ENCODE measurements at places on chromosomes 12 and 14.

- no peak overlapping the region for H3K4me3 ChIP-seq
- H3K4me1 ChIP-seq, result peaks cover 8% of the 10 kb centered on the region
- DNase-seq, result no peak
- no peaks in the 10 kb centered on the region for H3K27me3 ChIP-seq
Observed at GRCh38 chr14:71289536-71289935, 382.3 kb downstream of the PCNX1 start.

GRCh38 chr12:15165012-15165659 lies 56.1 kb downstream of the RERG start:
- H3K36me3 ChIP-seq, result no peaks in the 10 kb centered on the region
- H3K4me3 ChIP-seq, result no peak overlapping the region
- no peak for DNase-seq

GRCh38 chr12:113184098-113184899 lies 979 bp downstream of the DDX54 start:
- H3K36me3 ChIP-seq, result peaks cover 36% of the 10 kb centered on the region
- H3K4me3 ChIP-seq, result peak overlapping the region; percentile 88
- H3K27ac ChIP-seq, result peak overlapping the region; percentile 76
- DNase-seq, result no peak
- peaks cover 14% of the 10 kb centered on the region for H3K4me1 ChIP-seq

- no peak overlapping the region for H3K4me3 ChIP-seq
- peak; percentile 13 for DNase-seq
- no peaks in the 10 kb centered on the region for H3K4me1 ChIP-seq
- no peaks in the 10 kb centered on the region for H3K27me3 ChIP-seq
- no peaks in the 10 kb centered on the region for H3K36me3 ChIP-seq
- H3K27ac ChIP-seq, result no peak overlapping the region
Observed at GRCh38 chr14:80356413-80356812, 145.1 kb upstream of the DIO2 start.

DNA sequence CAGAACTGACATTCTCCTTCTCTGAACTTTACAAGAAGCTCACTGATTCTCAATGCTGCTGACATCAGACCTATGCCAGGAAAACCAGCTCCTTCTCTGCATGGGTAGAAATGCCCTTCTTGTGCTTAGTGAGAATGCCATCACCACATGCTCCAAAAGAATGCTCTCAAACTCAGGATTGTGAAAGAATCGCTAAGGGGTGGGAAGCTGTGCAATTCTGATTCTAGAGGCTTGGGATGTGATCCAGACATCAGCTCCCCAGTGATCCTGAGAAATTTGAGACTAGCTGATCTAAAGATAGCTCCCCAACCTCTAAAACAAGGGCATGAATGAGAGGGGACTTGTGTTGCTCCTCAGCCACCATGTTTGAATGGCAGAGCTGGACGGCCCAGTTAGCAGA lies 113.2 kb downstream of the DPF3 start:
- peaks cover 9% of the 10 kb centered on the region for H3K4me1 ChIP-seq
- H3K27me3 ChIP-seq, result no peaks in the 10 kb centered on the region
- peaks cover 11% of the 10 kb centered on the region for H3K36me3 ChIP-seq
- H3K27ac ChIP-seq, result no peak overlapping the region

- no peak overlapping the region for H3K4me3 ChIP-seq
- H3K4me1 ChIP-seq, result peaks cover 9% of the 10 kb centered on the region
- H3K36me3 ChIP-seq, result peaks cover 10% of the 10 kb centered on the region
- H3K27ac ChIP-seq, result no peak overlapping the region
- DNase-seq, result no peak
- H3K27me3 ChIP-seq, result peaks cover 2% of the 10 kb centered on the region
Observed at GRCh38 chr14:101352567-101352966, 208.7 kb upstream of the DIO3 start.

- no peaks in the 10 kb centered on the region for H3K27me3 ChIP-seq
- no peaks in the 10 kb centered on the region for H3K36me3 ChIP-seq
- no peak overlapping the region for H3K4me3 ChIP-seq
- DNase-seq, result no peak
- H3K4me1 ChIP-seq, result peaks cover 8% of the 10 kb centered on the region
Observed at GRCh38 chr14:104030958-104031357, 54.5 kb upstream of the ASPG start.

GRCh38 chr14:76995279-76996035 lies 33.1 kb downstream of the IRF2BPL start:
- no peaks in the 10 kb centered on the region for H3K27me3 ChIP-seq
- H3K4me3 ChIP-seq, result no peak overlapping the region
- peaks cover 49% of the 10 kb centered on the region for H3K4me1 ChIP-seq
- peak overlapping the region; percentile 80 for H3K27ac ChIP-seq
- H3K36me3 ChIP-seq, result no peaks in the 10 kb centered on the region
- DNase-seq, result no peak

GRCh38 chr12:50647479-50647878 lies 116.4 kb upstream of the ATF1 start:
- DNase-seq, result no peak
- no peaks in the 10 kb centered on the region for H3K27me3 ChIP-seq
- H3K27ac ChIP-seq, result peak overlapping the region; percentile 50
- no peak overlapping the region for H3K4me3 ChIP-seq
- H3K4me1 ChIP-seq, result peaks cover 9% of the 10 kb centered on the region
- H3K36me3 ChIP-seq, result 0 out of 2 replicates have a peak, but pooled peaks cover 4% of the 10 kb centered on the region

DNA sequence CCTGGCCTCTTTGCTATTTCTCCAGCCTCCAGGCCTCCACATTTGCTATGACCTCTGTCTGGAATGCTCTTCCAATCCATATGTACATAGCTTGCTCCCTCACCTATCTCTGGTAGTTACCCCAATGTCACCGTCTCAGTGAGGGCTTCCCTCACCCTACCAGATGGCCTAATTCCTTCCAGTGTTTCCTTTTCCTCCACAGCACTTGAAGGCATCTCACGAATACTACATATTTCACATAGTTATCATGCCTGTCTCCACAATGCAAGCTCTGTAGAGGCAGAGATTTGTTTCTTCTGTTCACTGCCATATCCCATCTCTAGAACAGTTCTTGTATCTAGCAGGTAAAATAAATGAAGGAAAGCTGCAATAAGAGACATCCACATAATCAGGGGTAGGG lies 21.3 kb upstream of the HSP90B1 start:
- no peaks in the 10 kb centered on the region for H3K36me3 ChIP-seq
- peaks cover 6% of the 10 kb centered on the region for H3K27me3 ChIP-seq
- H3K4me1 ChIP-seq, result peaks cover 6% of the 10 kb centered on the region

GRCh38 chr12:54439096-54439495 lies 20.0 kb upstream of the ITGA5 start:
- H3K36me3 ChIP-seq, result no peaks in the 10 kb centered on the region
- H3K27me3 ChIP-seq, result peaks cover 98% of the 10 kb centered on the region
- H3K4me3 ChIP-seq, result no peak overlapping the region
- no peak overlapping the region for H3K27ac ChIP-seq
